Choroid plexus epithelial cell (primary cell): ENCODE measurements at places on chromosomes 6 and 20.

GRCh38 chr6:170092826-170093225 is 198.1 kb downstream of the DLL1 start:
- DNase-seq: no peak

DNA sequence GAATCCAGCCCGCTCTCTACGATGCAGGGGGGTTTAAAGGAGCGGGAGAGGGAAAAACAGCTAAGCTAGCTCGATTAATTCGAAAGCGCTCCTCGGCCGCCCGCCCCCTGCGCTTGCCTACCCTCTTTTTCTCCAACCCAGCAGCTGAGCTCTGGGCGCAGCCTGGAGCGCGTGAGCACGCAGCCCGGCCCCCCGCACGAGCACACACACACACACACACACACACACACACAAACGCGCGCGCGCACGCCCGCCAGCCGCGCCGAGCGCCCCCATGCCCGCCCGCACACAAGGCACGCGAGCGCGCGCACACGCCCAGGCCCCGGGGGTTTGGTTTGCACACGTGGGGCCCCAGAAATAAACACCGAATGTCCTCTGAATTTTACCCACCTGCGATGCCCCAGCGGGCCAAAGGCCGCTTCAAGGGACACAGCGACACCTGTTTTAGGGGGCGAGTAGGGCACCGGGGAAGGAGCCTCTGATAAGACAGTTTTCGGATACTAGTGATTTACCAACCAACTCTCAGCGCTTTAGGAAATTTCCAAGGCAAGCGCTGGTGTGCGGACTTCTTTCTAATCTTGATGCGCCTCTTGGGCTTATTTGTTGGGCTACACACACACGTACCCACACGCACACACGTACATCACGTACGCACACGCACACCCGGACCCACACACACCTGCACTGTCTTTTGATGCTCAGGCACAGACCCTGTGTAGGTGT is 802 bp upstream of the NRN1 start:
- DNase-seq: no peak

DNA sequence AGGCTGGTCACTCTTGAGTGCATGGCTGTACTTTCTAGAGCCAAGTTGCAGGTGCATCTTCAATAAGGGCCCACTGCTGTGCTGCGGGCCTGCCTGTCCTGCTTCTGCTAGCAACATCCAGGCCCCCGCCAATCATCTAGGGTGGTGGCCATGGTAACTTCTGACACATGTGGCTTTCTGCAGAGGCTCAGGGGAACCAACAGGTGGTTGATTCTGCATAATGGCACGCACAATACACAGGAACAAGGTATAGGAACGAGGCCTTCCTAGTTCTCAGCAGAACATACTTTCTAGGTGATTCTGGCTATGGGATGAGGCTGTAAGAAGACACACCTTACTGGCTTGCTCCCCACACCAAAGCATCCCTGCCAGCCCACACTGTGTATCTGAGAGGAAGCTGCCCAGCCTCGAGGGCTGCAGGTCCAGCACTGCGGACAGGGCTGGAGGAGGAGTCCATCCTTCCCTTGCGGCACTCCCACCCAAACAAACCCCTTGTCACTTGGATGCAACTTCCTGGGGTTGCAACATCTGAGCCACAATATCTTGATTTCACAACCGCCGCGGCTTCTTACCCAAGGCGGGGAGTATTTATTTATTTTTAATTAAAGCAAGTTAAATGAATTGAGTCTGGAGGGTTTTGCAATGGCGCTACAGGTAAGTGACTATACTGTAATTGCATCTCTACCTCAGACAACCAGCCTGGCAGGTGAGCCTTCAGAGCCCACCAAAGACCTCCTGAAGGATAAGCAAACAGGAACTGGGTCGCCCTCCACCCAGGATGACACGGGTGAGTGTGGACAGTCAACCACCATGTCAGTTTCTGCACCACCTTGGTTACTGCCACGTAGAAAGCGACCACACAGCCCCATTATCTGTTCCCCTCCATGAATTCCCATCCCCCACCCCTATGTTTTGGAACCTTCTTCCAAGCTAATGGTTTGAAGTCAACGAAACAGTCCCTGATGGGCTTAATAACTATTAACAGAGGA is 49.6 kb downstream of the SULF2 start:
- peak; percentile 37 for DNase-seq

DNA sequence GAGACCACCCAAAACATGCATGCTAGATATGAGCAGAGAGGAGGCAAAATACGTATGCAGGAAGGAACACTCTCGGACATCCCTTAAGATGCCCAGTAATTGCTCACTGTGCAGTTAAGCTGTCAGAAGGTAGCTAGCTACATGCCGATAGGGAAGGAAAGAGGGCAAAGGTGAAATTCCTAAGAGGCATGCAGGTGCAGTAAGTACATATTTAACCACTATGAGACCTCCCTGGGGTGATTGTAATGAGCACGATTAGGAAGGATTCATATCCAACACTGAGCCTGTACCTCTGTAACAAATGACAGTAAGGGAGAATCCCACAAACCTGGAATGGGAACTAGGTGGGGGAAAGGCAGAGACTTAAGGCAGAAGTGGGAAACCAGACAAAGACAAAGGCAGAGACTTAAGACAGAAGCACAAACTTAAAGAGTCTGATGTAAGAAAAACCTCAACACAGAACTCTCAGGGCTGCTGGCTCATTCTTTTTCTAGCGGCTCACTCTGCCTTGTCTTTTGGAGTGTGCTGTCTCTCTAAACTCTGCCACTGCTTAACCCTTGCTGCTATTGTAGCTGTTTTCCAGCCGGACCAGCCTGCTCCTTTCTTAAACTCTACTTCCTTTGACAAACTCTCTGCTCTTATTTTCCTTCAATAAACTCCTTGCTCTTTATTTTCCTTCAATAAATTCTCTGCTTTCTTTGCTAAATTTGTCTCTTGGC is 148.1 kb downstream of the UBE3D start:
- peak; percentile 45 for DNase-seq

GRCh38 chr6:30991891-30992290 is 8.4 kb downstream of the MUC21 start:
- no peak for DNase-seq

- peak; percentile 76 for DNase-seq
Observed at GRCh38 chr6:159608961-159609651, 83.9 kb downstream of the SOD2 start.

GRCh38 chr6:105920071-105920470 is 166.1 kb upstream of the PRDM1 start:
- DNase-seq: no peak

- DNase-seq: no peak
Observed at GRCh38 chr6:63268574-63268973, 51.2 kb downstream of the LGSN start.

- peak; percentile 76 for DNase-seq
Observed at GRCh38 chr6:89952686-89953085, 58.4 kb downstream of the GJA10 start.

- DNase-seq: no peak
Observed at GRCh38 chr6:88246654-88247053, 80.5 kb upstream of the CNR1 start.

DNA sequence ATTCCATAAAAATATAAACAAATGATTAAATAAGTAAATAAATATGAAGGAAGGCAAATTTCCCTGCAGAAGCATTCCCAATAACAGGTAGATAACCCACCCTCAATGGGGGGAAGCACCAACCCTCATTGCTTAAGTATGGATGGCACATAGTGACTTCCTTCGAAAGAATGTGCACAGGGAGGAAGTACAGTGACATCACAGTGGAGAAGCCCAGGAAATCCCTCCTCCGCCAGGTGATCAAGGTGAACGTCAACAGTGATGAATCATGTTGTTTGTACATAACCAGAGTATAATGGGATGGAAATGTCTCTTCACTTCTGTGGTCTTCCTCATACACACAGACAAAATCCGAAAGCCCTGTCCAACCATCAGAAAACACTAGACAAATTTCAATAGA is 267.9 kb downstream of the THBS2 start:
- DNase-seq: no peak

DNA sequence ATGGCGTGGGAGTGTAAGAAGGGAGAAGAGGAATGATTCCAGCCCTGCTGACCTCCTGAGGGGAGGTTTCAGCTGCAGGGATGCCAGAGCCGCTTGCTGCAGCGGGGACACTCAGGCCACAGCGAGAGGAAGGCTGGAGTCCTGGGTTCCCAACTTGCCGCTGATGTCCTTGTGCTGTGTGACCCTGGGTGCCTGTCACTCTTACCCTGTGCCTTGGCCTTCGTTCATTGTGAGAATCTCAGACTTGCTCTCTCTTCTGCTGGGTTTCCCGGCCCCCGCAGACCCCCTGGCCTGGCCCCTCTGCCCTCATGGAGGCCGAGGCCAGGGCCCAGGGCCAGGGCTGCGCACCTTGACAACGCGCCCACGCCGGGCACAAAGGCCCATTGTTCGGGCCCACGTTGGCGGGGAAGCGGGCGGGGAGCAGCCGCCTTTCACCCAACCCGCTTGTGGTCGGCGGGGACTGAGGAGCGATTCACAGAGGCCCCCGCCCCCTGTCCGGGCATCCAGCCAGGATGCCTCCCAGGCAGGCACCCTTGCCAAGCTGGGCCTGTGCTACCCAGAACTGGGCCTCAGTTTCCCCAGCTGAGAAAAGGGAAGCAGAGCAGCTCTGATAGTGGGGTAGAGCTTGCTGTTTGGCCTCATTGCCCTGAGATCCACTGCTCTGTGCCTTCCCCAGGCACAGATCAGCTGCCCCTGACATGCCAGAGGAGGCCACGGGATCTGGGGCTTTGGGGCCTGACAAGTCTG is 52.4 kb downstream of the CEBPB start:
- DNase-seq: no peak

DNA sequence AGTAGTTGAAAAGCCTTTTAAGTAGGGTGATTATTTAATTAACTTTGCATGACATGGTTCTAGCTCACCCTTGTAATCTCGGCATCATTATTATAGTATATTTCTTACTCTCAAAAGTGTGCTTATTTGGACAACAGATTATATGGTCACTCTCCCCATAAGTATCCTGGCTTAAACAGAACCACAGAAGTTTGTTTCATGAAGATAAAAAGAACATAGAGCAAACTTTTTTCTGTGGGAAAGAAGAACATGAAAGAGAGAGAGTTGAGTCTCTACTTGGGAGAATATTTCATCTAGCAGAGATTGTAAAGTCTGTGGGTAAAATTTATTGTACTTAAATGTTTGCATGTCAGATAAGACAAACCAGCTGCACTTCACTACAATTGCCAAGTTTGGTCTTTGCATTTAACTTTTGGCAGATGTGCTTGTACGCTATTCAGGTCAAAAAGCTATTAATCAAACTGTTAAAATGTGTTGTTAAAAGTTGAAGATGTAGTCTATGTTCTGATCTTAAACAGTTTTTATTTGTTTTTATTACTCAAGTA is 33.4 kb upstream of the PRIM2 start:
- DNase-seq: peak; percentile 13
